ENCODE measurements at places on chromosomes 3 and 15. TPM values are rescaled to one million over a fixed set of nuclear protein-coding genes. Genes with fewer than 3 reads are reported as not detected.

DNA sequence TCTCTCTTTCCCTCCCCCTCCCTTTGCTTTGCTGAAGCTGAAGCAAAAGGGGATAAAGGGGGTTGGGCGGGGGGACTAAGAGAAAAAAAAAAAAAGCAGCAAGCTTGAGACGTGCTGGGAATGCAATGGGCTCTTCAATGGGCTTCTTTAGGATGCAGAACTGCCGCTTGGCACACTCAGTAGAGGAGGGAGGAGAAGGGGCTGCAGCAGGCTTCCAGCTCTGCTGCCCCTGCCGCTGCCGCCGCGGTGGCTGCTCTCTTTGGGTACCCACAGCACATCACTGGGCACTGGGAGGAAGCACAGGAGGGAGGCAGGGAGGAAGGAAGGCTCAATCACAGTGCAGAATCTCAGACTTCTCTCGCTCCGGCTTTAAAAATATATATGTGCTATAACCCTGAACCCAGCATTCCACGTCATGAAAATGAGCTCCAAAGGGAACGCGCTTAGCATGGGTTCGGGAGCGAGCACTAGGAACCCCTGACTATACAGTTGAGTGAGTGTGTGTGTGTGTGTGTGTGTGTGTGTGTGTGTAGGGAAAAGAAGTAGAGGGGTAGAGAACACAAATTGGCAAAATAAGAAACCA lies 3.5 kb downstream of the SLITRK3 start:
- no peak for DNase-seq

GRCh38 chr3:156655819-156656550 lies 18.4 kb upstream of the TIPARP start:
- DNase-seq = no peak

- no peak for DNase-seq
Measured at GRCh38 chr3:14423963-14424362, 21.6 kb downstream of the SLC6A6 start.

CLRN1 gene
- total RNA-seq = not detected

DNA sequence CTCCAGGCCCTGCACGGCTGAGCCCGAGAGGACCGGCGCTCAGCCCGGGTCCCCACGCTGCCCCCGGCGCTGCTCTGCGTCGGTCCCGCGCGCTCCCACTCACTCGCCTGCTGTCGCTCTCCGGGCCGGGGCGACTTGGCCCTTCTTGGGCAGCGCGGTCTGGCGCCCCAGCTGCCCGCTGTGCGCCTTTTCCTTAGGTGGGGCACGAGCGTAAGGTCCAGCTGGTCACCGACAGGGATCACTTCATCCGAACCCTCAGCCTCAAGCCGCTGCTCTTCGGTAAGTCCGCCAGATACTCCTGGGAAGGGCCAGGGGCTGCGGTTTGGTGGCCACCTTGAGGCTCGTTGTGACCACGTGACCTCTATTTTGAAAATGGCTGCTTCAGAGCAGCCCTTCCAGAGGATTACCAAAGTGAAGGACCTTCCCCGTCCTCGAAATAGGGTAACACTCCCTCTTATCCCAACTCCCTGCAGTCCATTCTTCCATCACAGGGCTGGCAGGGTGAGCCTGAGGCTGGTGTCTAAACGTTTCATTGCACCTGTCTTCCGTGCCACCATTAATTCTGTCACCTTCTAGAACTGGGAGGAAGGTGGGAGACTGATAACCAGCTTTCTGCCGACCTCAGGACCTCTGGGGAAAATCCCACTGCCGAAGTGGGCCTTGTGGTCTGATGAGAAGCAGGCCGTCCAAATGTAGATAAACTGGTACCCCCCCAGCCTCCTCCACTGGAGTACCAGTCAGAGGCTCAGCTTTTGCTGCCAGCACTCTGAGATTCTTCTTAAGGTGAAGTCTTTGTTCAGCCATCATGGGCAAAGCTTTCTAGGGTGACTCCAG lies 812 bp downstream of the P4HTM start:
- no peak for DNase-seq

DNA sequence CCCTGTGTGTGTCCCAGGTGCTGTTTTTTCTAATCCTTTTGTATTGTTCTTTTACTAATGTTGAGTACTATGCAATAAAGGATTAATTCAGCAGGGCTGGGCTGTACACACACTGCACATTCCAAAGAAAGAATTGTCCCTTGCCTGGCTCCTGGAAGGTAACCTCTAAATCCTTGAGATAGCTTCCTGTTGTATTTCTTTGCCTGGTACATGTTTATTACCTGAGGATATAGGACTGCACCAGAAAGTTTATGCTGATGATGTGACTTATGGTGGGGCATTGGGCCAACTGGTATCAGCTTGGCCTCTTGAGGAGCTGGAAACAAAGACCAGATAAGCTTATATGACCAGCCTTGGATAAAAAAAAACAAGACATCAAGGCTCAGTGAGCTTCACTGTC lies 26.6 kb upstream of the FAN1 start:
- DNase-seq = no peak

DNA sequence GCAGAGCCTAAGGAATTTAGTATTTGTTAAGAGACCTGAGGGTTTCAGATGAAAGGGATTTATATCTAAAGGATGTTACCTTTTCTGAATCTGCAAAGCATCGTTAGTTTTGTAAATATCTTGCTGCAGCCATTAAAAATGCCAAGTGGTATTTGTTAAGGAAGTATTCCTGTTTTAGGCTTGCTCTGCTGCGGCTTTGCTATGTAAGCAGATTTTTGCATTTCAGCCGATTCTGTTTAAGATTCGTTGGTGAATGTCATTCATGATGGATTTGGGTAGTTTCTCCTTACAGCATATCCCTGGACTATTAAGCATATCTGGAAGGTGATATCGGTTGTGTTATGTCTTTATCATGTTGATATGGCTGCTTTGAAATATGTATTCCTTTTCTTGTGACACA lies 1.0 kb downstream of the USP8 start:
- no peak for DNase-seq

- no peak for DNase-seq
Measured at GRCh38 chr3:58645726-58646125, 20.8 kb downstream of the FAM3D start.

GRCh38 chr15:100847194-100847593 lies 32.4 kb upstream of the ALDH1A3 start:
- DNase-seq = no peak

- peak; percentile 10 for DNase-seq
Measured at GRCh38 chr3:36494461-36495109, 114.3 kb downstream of the STAC start.

DNA sequence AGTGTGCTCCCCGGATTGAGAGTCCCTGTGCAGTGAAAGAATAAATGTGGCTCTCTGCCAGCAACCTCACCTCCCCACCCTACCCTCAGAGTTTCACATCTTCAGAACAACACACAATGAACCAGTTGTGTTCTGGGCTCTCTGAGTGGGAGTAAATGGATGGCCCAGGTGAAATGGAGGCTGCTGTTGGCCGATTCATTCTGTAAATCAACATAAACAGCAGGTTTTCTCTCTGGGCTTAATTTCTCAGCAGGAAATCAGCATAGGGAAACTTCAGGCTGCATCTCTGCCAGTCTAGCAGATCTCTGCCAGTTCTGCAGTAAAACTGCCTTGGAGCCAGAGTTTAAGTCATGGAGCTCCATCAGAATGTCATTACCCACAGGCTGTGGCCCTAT lies 54.6 kb upstream of the FURIN start:
- peak; percentile 22 for DNase-seq

- no peak for DNase-seq
Measured at GRCh38 chr3:55690726-55691125, 203.6 kb upstream of the WNT5A start.

GRCh38 chr3:172461530-172462138 lies 13.4 kb upstream of the GHSR start:
- DNase-seq = peak; percentile 63

GRCh38 chr3:148329481-148330235 lies 368.0 kb upstream of the AGTR1 start:
- no peak for DNase-seq

DNA sequence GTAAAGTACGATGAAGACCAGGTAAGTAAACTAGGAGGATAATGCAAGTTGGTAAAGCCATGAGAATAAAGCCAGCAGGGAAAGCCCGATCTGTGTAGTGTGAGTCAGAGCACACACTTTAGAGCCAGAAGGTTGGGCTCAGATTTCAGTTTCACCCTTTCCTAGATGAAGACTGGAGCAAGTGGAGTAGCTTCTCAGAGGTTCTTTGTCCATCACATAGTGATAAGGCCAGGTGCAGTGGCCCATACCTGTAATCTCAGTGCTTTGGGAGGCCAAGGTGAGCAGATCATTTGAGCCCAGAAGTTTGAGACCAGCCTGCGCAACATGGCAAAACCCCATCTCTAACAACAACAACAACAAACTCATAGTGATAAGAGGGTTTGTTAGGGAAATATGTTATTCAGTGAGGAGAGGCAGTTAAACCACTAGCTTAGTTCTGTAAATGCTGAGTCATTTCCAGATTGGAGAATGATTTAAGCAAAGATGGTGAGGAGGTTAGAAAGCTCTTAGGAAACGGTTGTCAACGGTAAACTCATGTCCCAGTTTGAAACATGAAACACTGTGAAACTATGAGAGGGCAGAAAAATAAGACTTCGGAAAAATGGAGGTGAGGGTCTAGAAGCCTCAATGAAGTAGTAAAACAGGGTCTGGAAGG lies 39.0 kb downstream of the IL12A start:
- DNase-seq = no peak

PLS1 gene
- 10.5 TPM for total RNA-seq

C3orf70 gene
- total RNA-seq = 8.7 TPM

GRCh38 chr3:170563712-170564423 lies 22.0 kb downstream of the SLC7A14 start:
- peak; percentile 21 for DNase-seq

All from SK-MEL-5 (cell line).